Brain microvascular endothelial cell (primary cell): ENCODE measurements at places on chromosomes 6 and 20.

GRCh38 chr6:2007165-2007564 is 238.2 kb downstream of the GMDS start:
- DNase-seq, result no peak

- DNase-seq, result no peak
Measured at GRCh38 chr6:125932451-125932795, 24.1 kb upstream of the HINT3 start.

GRCh38 chr20:23011008-23011721 is 23.9 kb upstream of the SSTR4 start:
- no peak for DNase-seq

GRCh38 chr6:130076512-130076911 is 58.1 kb downstream of the L3MBTL3 start:
- DNase-seq, result no peak

DNA sequence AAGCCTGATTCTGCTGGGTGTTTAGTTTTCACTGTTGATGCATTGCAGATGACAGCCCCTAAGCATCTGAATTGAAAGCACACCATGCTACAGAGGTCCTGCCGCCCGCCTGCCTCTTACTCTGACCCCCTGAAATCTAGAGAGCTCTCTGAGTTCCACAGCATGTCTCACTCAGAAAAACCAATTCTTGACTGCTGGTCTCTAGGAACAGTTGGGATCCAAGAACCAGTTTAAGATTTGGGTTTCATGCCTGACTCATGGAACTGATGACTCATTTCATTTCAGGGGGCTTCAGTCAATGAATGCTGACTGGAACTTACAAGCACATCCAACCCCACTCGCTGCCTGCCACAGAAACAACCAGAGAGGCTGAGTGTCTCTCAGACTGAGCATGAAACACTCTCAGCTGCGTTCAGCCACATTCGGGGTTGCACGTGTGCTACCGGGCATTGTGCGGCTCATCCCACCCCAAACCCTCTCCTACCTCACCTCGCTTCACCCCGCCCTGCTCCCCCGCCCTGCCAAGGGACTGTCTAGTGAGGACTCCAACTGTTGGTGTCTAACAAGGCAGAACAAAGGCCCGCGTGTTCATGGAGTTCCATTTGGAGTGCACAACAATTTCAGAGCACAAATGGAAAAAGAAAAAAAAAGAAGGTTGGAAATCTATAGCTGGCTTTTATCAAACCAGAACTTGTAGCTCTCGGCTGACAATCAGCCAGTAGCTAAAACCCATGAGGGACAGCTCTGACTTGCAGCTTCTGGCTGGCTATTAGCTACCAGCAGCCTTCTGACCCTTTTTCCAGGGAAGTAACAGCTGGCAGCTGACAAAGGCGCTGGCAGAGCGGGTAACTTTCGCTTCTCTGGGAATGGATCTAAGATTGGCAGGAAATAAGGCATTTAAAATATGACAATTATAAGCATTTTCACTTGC is 20.0 kb upstream of the TRAF3IP2 start:
- peak; percentile 24 for DNase-seq

DNA sequence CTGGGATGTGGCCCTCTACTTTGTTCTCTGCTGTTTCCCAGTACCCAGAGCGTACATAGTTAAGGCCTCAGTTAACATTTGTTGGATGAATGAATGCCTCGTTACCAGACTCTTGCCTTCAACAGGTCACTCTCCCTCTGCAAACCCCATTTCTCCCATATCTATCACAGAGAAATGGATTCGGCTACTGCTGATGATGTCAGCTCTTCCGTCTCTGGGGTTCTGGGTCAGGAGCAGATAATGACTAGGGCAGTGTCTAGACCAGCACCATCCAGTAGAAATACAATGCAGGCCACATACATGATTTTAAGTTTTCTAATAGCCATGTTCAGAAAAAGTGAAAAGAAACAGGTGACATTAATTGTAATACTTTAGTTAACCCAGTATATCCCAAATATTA is 47.9 kb downstream of the TOX2 start:
- no peak for DNase-seq
